Spinal cord (tissue), 10 donors: ENCODE measurements at places on chromosomes 3 and 15. TPM values are rescaled to one million over a fixed set of nuclear protein-coding genes. Genes with fewer than 3 reads are reported as not detected.

DNA sequence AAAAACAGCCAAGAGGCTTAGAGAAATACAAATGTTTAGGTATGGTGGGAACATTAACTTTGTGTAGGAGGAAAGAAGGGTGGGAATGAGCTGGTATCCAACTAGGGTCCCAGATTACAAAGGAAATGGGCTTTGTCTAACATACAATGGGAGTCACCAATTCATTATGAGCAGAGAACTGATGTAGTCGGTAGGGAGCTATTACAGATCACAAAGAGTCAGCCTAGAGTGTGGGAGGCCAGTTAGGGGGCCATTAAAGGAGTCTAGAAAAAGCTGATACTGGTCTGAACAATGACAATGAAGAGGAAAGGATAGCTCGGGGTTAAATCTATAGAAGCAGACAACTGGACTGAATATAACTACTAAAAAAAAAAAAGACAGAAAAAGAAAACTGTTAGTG, 15.5 kb downstream of the ANO10 start:
- H3K4me1 ChIP-seq, result no peaks in the 10 kb centered on the region
- no peak for DNase-seq
- no peaks in the 10 kb centered on the region for H3K27me3 ChIP-seq
- H3K4me3 ChIP-seq, result no peak overlapping the region
- H3K27ac ChIP-seq, result no peak overlapping the region
- peaks cover 2% of the 10 kb centered on the region for H3K36me3 ChIP-seq

DNA sequence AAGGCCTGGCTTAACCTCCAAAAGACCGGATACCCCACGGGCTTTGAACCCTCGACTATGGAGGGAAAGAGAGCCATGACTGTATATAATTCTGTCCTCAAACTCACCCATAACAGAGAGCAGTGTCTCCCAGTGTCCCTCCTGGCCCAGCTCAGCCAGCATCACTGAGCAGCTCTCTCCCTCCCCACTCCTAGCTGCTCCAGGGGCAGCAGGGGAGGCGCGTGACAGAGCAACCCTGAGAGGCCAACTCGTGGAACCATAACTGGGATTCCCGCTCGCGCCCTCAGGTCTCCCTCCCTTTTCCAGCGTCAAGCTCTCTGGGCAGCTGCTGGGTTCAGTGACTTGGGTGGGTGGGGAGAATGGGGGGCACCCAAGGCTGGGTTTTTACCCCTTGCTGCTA, 561 bp upstream of the CPLX3 start:
- no peak overlapping the region for H3K4me3 ChIP-seq
- no peak overlapping the region for H3K27ac ChIP-seq
- no peak for DNase-seq

DNA sequence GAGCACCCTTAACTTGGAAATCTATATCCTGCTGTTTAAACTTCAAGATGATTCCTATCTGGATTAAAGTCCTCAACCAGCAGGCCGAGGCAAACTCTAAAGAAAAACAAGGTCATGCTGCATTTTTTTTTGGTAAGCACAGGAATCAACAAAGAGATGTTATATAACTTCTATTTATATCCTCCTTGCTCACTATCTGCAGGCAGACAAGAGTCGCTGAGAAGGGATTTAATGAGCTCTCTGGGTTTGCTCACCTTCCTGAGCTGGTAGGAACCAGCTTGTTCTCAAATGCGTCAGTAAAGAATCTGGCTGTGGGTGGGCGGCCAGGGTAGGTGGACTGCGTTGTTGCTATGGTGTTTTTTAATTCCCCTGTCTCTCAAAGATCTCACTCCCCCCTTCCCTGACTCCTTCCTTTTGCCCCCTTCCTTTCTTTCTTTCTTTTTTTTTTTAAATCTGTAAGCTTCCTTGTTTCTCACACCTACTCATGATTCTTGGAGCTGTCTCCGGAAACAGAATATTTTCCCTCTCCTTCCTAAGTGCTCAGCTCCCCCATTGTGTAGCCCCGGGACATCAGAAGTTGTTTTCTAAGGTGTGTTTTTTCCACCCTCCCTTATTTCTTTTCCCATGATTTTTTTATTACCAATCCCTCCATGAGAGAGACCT, 228.8 kb upstream of the BHLHE40 start:
- H3K27me3 ChIP-seq, result no peaks in the 10 kb centered on the region
- no peaks in the 10 kb centered on the region for H3K36me3 ChIP-seq
- peaks cover 7% of the 10 kb centered on the region for H3K4me1 ChIP-seq
- peak overlapping the region; percentile 42 for H3K27ac ChIP-seq
- H3K4me3 ChIP-seq, result no peak overlapping the region

DNA sequence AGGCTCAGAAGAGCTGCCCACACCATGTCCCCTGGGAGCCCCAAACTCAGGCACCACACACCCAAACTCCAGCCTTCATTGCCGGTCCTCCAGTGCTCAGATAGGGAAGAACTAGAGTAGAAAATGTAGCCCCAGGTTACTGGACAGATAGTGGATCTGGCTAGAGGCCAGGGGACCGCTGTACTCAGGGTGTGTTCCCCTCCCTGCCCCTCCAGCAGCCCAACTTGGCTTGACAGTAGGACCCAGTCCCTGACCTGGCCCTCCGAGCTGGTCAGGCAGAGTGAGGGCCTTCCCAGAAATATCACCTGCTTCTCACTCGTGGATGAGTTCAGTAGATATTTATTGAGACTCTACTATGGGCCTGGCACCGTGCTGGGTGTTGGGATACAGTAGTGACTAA, 100.0 kb downstream of the CORO2B start:
- no peaks in the 10 kb centered on the region for H3K27me3 ChIP-seq
- no peak for DNase-seq
- H3K27ac ChIP-seq, result no peak overlapping the region
- H3K4me1 ChIP-seq, result peaks cover 20% of the 10 kb centered on the region
- H3K4me3 ChIP-seq, result no peak overlapping the region
- H3K36me3 ChIP-seq, result peaks cover 8% of the 10 kb centered on the region

Gene FAM3D
- 0.20 TPM for total RNA-seq

- DNase-seq, result no peak
- H3K4me3 ChIP-seq, result no peak overlapping the region
- no peak overlapping the region for H3K27ac ChIP-seq
- no peaks in the 10 kb centered on the region for H3K27me3 ChIP-seq
- no peaks in the 10 kb centered on the region for H3K36me3 ChIP-seq
- H3K4me1 ChIP-seq, result no peaks in the 10 kb centered on the region
These were observed 11.9 kb downstream of the C2CD4B start for GRCh38 chr15:62153228-62153627.

GRCh38 chr3:150739877-150740645, 22.9 kb downstream of the SIAH2 start:
- no peak for DNase-seq
- H3K36me3 ChIP-seq, result peaks cover 6% of the 10 kb centered on the region
- H3K4me1 ChIP-seq, result no peaks in the 10 kb centered on the region
- no peak overlapping the region for H3K4me3 ChIP-seq

Gene CCK
- 17.5 TPM for total RNA-seq

DNA sequence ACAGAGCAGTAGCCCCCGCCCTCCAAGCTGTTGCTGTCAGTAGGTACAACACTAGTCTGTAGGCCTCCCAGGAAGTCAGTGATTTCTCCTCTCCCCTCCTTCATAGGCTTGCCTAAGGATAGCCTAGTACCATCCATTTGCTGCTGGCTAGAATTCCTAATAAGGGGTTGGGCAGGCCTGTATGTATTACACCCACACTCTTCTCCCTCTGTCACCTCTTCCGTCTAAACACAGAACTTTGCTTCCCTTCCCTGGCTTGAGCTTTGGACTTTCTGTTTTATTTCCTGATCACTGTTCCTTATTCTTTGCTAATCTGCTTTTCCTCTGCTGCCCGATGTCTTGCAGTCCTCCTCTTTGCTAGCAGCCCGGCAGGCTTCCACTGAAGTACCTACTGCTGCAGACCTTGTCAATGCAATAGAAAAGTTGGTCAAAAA, 93.4 kb upstream of the UMPS start:
- DNase-seq, result no peak
- no peak overlapping the region for H3K27ac ChIP-seq
- H3K27me3 ChIP-seq, result no peaks in the 10 kb centered on the region
- H3K36me3 ChIP-seq, result peaks cover 20% of the 10 kb centered on the region
- H3K4me1 ChIP-seq, result no peaks in the 10 kb centered on the region

DNA sequence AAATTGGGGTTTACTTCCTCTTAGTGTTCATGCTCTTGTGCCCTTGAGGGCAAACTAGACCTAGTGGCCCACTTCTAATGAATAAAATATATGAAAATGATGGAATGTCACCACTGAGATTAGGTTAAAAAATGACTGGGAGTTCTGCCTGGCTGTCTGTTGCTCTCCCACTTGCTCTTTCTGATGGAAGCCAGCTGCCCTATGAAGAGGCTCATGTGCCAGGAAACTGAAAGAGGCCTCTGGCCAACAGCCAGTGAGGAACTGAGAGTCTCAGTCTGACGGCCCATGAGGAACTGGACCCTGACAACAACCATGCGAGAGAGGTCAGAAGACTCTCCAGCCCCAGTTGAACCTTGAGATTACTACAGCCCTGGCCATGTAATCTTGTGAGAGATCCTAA, 107.1 kb upstream of the FHIT start:
- H3K36me3 ChIP-seq, result no peaks in the 10 kb centered on the region
- no peak overlapping the region for H3K27ac ChIP-seq
- peak; percentile 58 for DNase-seq
- no peak overlapping the region for H3K4me3 ChIP-seq

DNA sequence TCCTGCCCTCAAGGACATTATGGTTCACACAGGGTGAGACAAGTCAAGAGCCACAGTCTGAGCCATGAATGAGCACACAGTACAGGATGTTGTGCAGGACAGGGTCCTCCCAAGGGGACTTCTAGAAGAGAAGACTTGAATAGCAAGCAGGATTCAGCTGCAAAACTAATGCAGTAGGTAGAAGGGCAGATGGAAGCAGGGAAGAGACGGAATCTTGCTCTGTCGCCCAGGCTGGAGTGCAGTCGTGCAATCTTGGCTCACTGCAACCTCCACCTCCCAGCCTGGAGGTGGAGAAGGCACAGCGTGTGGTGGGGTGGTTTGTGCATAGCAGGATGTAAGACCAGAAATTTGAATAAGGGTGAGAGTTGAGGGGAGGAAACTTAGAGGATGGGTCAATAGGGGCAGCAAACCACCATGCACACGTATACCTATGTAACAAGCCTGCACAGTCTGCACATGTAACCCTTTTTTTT, 8.0 kb downstream of the BCL2L10 start:
- no peak overlapping the region for H3K4me3 ChIP-seq
- H3K27me3 ChIP-seq, result peaks cover 4% of the 10 kb centered on the region
- no peak for DNase-seq
- no peaks in the 10 kb centered on the region for H3K36me3 ChIP-seq
- H3K4me1 ChIP-seq, result no peaks in the 10 kb centered on the region
- H3K27ac ChIP-seq, result no peak overlapping the region

- H3K4me3 ChIP-seq, result no peak overlapping the region
- no peaks in the 10 kb centered on the region for H3K27me3 ChIP-seq
- no peaks in the 10 kb centered on the region for H3K36me3 ChIP-seq
- no peak overlapping the region for H3K27ac ChIP-seq
- peaks cover 8% of the 10 kb centered on the region for H3K4me1 ChIP-seq
- DNase-seq, result no peak
These were observed 82.0 kb upstream of the LRIG1 start for GRCh38 chr3:66582721-66583423.

DNA sequence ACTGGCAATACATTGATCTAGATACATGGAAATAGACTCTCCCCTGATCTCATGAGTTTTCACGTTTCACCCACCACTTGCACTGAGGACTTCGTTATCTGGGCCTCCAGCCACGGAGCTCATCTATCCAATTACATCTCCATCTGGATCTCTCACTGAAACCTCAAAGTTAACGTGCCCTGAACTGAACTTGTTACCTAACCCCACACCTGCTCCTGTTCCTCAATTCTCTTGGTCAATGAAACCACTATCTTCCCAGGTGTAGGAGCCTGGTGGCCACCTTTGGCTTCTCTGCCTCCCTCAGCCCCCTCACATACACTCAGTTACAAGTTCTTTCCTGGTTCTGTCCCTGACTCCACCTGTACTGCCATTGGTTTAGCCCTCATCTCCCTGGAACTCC, 9.7 kb downstream of the DGKG start:
- H3K27me3 ChIP-seq, result no peaks in the 10 kb centered on the region
- no peak overlapping the region for H3K4me3 ChIP-seq
- DNase-seq, result no peak
- H3K36me3 ChIP-seq, result no peaks in the 10 kb centered on the region

- DNase-seq, result no peak
- no peaks in the 10 kb centered on the region for H3K36me3 ChIP-seq
- H3K27me3 ChIP-seq, result no peaks in the 10 kb centered on the region
These were observed 119.5 kb downstream of the CCNL1 start for GRCh38 chr3:157040456-157040855.

Gene SLC28A1
- total RNA-seq, result 0.20 TPM
